ENCODE measurements at places on chromosomes 13 and 19.

GRCh38 chr19:47836038-47836437 lies 14.3 kb downstream of the CRX start:
- no peak for DNase-seq

DNA sequence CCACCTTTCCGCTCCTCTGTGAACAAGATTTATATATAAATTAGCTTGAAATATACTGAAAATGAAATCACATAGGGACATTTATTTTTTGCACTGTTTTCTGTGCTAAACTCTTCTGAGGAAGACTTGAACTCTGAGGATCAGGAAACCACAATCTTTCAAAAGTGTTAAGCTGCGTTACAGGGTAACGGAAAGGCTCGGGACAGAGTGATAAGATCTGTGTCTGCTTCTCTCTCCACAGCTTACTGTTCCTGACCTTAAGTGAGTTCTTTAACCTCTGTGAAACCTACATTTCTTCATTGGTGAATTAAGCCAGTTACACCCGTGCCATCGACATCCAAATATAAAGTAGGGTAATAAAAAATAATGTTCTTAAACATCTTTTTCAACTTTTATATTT lies 38.9 kb downstream of the DACH1 start:
- no peak for DNase-seq

DNA sequence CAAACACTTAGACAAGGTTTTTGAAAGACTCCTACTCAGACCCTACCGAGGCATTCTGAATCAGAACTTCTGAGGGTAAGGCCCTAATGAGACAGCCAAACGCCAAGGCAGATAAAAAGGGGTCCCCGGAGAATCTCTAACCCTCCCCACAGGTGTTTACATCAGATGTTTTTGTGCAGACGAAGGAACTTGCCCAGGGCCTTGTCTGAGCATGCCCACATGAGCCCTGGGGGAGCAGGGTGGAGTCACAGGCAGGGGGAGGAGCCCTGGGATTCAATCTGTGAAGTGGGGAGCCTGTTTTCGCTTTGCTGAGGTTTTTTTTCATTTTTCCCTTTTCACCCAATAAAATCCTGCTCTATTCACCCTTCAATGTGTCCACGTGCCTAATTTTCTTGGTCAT lies 61.6 kb upstream of the MED4 start:
- peak; percentile 39 for DNase-seq

DNA sequence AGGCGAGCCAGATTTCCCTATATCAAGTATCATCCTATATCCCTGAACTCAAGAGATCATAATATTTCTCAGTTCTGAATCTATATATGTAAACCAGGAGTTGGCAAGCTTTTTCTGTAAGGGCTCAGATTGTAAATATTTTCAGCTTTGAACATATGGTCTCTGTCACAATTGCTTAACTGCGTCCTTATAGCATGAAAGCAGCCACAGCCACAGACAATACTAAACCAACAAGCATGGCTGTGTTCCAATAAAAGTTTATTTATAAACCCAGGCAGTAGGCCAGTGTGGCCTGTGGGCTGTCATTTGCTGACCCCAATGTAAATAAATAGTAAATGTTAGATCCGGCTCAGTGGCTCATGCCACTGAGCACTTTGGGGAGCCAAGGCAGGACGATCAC lies 12.2 kb upstream of the MYH14 start:
- no peak for DNase-seq

GRCh38 chr13:46367617-46368327 lies 19.3 kb downstream of the RUBCNL start:
- no peak for DNase-seq

- no peak for DNase-seq
These were observed 9.3 kb downstream of the ZNF611 start for GRCh38 chr19:52725528-52725961.

GRCh38 chr13:27379694-27380641 lies 44.5 kb upstream of the GTF3A start:
- peak; percentile 39 for DNase-seq

- DNase-seq = no peak
These were observed 163.7 kb downstream of the URI1 start for GRCh38 chr19:30105727-30106126.

DNA sequence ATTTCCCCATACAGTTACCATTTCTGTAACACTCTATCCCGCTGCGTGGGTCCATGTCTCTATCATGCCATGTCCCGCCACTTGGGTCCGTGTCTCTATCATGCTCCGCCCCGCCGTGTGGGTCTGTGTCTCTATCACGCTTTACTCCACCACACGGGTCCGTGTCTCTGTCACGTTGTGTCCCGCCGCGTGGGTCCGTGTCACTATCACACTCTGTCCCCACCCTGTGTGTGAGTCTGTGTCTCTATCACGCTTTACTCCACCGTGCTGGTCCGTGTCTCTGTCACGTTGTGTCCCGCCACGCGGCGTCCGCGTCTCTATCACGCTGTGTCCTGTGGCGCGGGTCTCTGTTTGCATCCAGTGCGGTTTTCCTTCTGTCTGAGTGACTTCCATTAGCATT lies 11.6 kb downstream of the ADPRHL1 start:
- no peak for DNase-seq

GRCh38 chr13:44857061-44857460 lies 132.2 kb downstream of the NUFIP1 start:
- no peak for DNase-seq

- peak; percentile 21 for DNase-seq
These were observed 30.3 kb upstream of the FRY start for GRCh38 chr13:32001154-32001768.

DNA sequence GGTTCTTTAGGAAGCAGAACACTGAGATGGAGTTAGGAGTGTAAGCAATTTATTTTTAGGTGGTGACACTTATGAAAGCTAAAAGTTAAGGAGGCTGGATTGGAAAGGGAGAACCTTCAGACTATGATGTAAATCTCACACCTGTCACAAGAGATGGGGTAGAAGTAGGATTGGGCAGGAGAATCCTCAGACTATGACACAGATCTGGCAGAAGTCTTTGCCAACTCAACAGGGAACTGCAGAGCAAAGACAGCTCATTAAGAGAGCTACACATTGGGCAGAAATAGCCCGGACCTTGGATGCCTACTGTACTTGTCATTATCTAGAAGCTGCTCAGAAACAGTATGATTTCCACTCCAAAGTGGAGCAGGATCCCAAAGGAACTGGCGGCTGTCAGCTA lies 134.4 kb downstream of the DNAJC15 start:
- no peak for DNase-seq
